H1 (cell line): ENCODE measurements at places on chromosomes 6 and 20. TPM values are rescaled to one million over a fixed set of nuclear protein-coding genes. Genes with fewer than 3 reads are reported as not detected.

- DNase-seq: no peak
Measured at GRCh38 chr6:18314317-18314997, 50.1 kb upstream of the DEK start.

Gene IL20RA
- 1.5 and 1.7 TPM in 2 replicates for total RNA-seq

- DNase-seq: no peak
Measured at GRCh38 chr20:9038791-9039535, 29.9 kb upstream of the PLCB4 start.

DNA sequence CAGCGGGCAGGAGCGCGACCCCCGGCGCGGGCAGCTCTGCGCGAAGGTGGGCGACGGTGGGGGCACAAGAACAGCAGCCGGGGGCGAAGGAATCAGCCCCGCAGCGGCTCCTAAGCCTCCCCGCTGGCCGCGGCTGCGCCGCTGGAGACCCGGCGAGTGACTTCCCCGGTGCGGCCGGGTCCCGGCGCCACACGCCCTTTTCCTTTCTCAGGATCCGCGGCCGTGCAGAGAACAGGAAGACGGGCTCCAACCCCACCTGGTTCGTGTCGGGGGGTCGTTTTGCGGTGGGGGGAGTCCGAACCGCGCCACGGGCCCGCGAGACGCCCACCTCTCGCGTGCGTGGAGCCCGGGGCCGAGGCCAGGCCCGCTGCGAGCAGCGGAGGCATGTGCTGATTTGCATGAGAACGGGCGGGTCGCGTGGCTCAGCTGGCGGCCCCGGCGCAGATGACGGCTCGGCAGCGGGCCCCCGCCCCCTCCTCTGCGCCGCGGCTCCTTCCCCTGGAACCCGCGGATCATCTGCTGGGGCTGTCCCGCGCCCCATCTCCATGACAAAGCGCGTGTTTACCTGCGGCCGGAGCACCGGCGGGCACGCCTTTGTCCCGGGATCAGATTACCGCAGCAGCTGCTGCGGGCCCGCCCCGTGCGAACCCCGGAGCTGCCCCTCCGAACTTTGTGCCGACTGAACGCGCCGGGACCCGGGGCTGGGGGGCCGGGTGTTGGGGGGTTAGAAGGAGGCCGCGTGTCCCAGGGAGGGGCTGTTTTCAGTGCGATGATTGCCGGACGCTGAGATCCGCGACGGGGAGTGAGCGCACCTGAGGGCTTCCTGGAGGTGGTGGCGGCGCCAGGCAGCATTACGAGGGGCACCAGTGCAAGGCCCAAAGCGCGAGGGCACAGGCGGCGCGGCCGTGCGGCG is 4.9 kb upstream of the DLL1 start:
- peak; percentile 74 for DNase-seq

- no peak for DNase-seq
Measured at GRCh38 chr6:85620308-85620707, 22.4 kb downstream of the SYNCRIP start.

DNA sequence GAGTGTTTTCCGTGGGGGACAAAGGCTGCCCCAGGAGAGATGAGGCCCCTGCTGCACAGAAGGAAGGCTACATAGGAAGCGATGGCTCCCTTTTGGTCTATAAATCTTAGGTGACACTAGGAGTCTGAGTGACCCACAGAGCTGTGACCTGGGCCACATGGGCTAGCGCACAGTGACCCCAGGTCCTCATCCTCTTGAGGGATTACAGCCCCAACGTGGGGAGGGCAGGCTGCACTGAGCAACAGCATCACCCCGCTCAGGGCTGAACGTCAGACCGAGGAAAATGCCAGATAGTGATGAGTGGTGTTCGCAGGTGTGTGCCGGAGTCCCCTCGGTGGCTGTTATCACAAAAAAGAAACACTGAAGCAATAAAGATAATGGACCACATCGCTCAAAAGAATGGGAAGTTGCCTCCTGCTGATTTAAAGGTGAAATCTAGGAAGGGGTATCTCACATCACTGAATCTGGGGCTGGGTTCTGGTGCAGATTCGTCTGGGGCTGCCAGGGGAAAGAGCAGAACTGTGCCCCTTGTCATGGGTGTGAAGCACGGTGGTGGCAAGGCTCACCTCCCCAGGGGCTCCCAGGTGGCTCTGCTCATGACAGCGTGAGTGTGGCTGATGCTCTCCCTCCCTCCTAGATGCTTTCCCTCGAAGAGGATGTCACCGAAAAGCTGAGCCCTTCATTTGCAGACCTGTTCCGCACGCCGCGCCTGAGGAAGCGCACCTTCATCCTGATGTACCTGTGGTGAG is 14.5 kb downstream of the SLC22A1 start:
- DNase-seq: no peak

Gene TMEM239
- total RNA-seq: not detected in 2 replicates
